ENCODE measurements at places on chromosomes 4 and X. TPM values are rescaled to one million over a fixed set of nuclear protein-coding genes. Genes with fewer than 3 reads are reported as not detected.

QRFPR gene
- not detected for total RNA-seq

VCX2 gene
- not detected for total RNA-seq

PARM1 gene
- under 0.01 TPM for total RNA-seq

OTUD4 gene
- 22.8 TPM for total RNA-seq

TXK gene
- 0.72 TPM for total RNA-seq

GSX2 gene
- total RNA-seq = not detected

OPRPN gene
- not detected for total RNA-seq

BEX4 gene
- total RNA-seq = 13.0 TPM

PF4V1 gene
- total RNA-seq = not detected

NUP62CL gene
- total RNA-seq = not detected

HERC3 gene
- 15.6 TPM for total RNA-seq

SPANXN3 gene
- total RNA-seq = not detected

SPANXA1 gene
- total RNA-seq = not detected

PAGE2B gene
- total RNA-seq = not detected

SYAP1 gene
- total RNA-seq = 25.7 TPM

IL2RG gene
- not detected for total RNA-seq

RAB40A gene
- total RNA-seq = 0.29 TPM

CSAG2 gene
- not detected for total RNA-seq

CENPVL1 gene
- total RNA-seq = not detected

F11 gene
- not detected for total RNA-seq

FRMPD3 gene
- total RNA-seq = under 0.01 TPM

TMPRSS11B gene
- total RNA-seq = not detected

TSPAN6 gene
- 37.3 TPM for total RNA-seq

NHSL2 gene
- total RNA-seq = 1.1 TPM

GAB1 gene
- 20.6 TPM for total RNA-seq

GABRG1 gene
- not detected for total RNA-seq

VCX3B gene
- not detected for total RNA-seq

USP53 gene
- 70.7 TPM for total RNA-seq

PALLD gene
- total RNA-seq = 254 TPM

SPANXB1 gene
- total RNA-seq = not detected

VSIG4 gene
- 0.72 TPM for total RNA-seq

GLUD2 gene
- 1.8 TPM for total RNA-seq

F8A2 gene
- total RNA-seq = not detected

ACE2 gene
- total RNA-seq = not detected

RPA4 gene
- total RNA-seq = 1.1 TPM

CPLX1 gene
- total RNA-seq = not detected

MGAT4D gene
- total RNA-seq = not detected

RPS6KA6 gene
- 4.0 TPM for total RNA-seq

RHOXF2B gene
- total RNA-seq = not detected

TBC1D9 gene
- 19.4 TPM for total RNA-seq

POU3F4 gene
- total RNA-seq = not detected

GUCY1A1 gene
- 0.29 TPM for total RNA-seq

SLAIN2 gene
- total RNA-seq = 77.2 TPM

SMIM31 gene
- total RNA-seq = not detected

STBD1 gene
- total RNA-seq = 3.6 TPM

HTRA3 gene
- 11.5 TPM for total RNA-seq

SPANXN4 gene
- not detected for total RNA-seq

CFP gene
- total RNA-seq = 0.29 TPM

CDS1 gene
- total RNA-seq = under 0.01 TPM

TIMP1 gene
- total RNA-seq = 904 TPM

MTTP gene
- total RNA-seq = not detected

All from osteoblast (primary cell).